NCI-H146 (cell line): ENCODE measurements at places on chromosomes 16 and 17.
A peak's percentile ranks its signal among the peaks of the same experiment; 100 is the strongest.

DNA sequence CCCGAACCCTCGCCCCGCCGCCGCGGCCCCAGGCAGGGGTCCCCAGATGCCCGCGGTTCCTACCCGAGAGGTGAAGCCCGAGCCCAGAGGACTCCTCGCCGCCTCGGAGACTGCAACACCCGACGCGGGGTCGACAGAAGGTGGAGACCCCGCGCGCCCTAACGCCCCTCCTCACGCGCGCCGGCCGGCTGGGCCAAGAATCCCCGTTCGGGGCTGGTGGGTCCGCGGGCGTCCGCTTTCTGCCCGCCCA is 515 bp downstream of the SUMO2 start:
- no peak for DNase-seq

- DNase-seq = no peak
Measured at GRCh38 chr16:60214311-60214710, 1480.2 kb upstream of the GOT2 start.

- DNase-seq = no peak
Measured at GRCh38 chr16:1788095-1788707, 5.3 kb downstream of the IGFALS start.

DNA sequence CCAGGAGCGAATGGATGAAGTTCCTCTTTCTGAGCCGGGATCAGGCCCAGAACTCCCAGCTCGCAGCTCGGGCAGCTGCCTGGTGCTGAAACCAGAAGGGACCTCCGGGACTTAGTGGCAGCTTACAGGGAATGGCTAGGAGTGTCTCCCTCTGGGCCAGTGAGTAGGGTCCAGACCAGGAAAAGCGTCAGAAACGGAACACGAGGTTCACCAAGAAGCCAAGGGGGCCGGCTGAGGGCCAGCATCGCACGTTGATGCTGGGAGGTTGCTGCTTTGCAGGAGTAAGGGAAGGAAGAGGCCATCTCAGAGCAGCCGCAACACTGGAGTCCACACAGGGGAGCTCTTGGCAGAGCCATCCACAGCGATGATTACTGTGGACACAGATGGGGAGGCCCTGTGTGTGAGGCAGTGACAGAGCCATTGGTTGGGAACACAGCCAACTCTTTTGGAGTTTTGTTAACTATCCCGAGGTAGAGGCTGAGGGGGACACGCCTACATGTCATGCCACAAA is 74.0 kb upstream of the CREBBP start:
- DNase-seq = peak; percentile 20

GRCh38 chr17:82570277-82570676 is 50.7 kb downstream of the FOXK2 start:
- no peak for DNase-seq

DNA sequence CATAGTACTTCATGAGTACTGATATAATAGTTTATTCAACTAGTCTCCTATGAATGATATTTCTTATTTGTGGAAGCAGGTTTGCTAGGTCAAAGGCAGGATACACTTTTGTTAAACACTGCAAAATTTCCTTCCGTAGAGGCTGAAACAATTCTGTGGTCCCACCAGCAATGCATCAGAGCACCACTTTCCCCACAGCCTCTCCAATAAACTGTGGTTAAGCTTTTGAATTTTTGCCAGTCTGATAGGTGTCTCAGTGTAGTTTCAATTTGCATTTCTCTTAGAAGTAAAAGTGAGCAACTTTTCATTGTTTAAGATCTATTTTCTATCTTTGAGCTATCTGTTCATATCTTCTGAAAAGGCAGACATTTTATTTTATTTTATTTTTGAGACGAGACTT is 36.4 kb upstream of the CORO6 start:
- no peak for DNase-seq

GRCh38 chr17:77148077-77148939 is 7.5 kb downstream of the SEC14L1 start:
- no peak for DNase-seq

DNA sequence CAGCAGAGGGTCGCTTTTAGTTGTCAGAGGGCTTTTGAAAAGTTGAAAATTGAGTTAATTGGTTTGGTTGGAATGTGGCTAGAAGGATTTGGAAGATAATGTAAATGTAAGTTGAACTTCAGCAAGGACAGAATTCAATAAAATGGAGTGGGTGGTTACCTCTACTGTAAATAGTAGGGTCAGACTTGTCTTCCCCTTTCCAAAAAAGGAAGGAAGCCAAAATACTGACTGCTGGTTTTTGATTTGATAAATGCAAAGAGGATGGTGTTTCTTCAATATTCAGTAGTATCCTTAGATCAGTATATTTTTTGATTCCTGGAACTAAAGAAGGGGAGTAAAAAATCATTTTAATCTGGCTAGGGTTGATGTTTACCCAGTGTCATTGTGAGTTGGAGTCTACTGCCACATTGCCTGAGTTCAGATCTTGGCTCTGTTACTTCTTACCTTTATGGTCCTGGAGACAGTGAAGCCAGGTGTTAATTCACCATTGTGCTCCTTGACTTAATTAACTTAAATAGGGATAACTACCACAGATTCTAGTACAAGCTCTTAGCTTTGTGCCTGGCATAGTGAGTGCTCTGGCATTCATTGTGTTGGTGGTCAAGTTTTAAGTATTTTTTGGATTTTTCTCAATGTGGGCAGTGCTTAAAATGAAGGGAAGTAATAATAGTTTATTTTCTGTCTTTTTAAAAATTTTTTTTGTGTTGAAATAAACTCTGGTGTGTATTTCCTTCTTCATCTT is 4.4 kb downstream of the HAPSTR1 start:
- DNase-seq = no peak

DNA sequence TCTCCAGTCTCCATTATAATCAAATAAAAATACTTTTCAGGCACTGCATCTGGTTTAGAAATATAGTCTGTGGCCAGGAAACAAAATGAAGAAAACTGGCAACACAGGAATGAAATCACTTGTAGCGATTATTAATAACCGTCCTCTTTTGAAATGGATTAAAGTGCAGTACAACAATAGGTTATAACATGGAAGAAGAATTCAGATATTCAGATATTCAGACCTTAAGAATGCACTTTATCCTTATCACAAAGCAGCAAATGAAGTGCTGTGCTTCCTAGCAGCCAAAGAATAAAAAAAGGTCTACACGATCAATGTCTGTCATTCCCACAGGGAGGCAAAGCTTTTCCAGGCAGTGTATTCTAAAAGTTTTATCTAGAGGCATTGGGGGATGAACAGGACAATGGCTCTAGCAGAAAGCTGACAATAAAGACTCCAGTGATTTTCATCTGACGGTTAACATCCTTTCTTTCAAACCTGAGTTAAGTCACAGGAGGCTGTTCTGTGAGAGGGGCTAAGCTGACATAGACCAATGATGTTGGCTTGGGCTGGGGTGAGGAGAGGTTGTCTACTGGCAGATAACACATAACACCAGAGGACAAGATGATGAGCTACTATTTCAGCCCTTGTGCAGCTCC is 259.2 kb downstream of the SLC39A11 start:
- DNase-seq = no peak

DNA sequence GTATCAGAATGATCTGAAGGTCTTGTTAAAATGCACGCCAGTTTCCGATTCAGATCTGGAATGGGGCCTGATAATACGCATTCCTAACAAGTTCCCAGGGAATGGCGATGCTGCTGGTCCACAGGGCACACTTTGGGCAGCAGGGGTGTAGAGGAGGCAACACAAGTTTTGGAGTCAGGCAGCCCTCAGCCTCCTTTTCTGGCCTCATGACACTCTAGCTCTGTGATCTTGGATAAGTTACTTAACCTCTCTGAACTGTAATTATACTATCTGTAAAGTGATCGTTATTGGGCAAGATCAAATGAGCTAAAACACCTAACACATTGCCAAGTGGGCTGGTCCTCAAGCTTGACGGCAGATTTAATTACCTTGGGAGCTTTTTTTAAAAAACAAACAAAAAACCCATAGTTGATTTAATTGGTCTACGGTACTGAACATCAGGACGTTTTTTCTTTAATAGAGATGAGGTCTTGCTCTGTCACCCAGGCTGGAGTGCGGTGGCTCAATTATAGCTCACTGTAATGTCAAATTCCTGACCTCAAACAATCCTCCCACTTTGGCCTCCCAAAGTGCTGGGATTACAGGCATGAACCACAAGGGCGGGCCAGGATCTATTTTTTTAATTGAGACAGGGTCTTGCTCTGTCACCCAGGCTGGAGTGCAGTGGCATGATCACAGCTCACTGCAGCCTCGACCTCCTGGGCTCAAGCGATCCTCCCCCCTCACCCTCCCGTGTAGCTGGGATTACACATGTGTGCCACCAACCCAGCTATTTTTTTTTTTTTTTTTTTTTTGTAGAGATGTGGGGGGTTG is 10.0 kb upstream of the MRPS23 start:
- DNase-seq = no peak

DNA sequence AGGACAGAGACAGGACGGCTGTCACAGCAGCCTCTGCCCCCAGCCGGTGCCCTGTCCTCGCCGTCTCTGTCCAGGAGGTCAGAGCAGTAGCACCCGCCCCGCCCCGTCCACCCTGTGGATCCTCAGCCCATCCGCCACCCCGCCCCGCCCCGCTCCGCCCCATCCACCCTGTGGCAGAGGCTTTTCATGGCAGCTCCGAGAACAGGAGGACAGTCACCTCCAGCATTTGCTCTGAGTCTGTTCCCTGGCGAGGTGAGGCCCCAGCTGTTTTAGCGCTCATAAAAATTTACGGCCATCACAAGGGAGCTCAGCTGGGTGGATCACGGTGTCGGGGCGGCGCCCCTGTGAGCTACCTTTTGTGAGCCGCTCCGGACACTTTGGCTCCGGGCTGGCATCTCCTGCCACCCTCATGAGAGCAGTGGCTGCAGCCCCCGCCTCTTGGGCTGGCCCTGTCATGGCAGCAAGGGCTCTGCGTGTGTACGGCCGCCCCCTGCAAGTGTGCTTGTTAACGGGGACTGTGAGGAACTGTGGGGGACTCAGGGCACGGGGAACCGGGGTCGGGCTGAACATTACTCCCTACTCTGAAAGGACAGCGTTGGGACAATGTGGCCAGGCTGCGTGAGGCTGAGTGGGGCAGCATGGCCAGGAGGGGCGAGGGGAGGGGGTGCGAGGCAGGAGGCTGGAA is 32.3 kb upstream of the GNG13 start:
- no peak for DNase-seq

- DNase-seq = no peak
Measured at GRCh38 chr16:57840833-57841232, 38.5 kb upstream of the KIFC3 start.
